ENCODE measurements at places on chromosomes 3 and 15. TPM values are rescaled to one million over a fixed set of nuclear protein-coding genes. Genes with fewer than 3 reads are reported as not detected.

The CACNA2D2 gene
- total RNA-seq = 1.4 TPM

The CPA3 gene
- total RNA-seq = 34.4 TPM

The DUOX1 gene
- total RNA-seq = 12.6 TPM

The GOLGA8T gene
- 0.79 TPM for total RNA-seq
